Hippocampal formation (tissue), 2 donors: ENCODE measurements at places on chromosomes 3 and 15.
A peak's percentile ranks its signal among the peaks of the same experiment; 100 is the strongest.

- DNase-seq = no peak
Observed at GRCh38 chr3:165336786-165337185, 140.6 kb upstream of the SLITRK3 start.

DNA sequence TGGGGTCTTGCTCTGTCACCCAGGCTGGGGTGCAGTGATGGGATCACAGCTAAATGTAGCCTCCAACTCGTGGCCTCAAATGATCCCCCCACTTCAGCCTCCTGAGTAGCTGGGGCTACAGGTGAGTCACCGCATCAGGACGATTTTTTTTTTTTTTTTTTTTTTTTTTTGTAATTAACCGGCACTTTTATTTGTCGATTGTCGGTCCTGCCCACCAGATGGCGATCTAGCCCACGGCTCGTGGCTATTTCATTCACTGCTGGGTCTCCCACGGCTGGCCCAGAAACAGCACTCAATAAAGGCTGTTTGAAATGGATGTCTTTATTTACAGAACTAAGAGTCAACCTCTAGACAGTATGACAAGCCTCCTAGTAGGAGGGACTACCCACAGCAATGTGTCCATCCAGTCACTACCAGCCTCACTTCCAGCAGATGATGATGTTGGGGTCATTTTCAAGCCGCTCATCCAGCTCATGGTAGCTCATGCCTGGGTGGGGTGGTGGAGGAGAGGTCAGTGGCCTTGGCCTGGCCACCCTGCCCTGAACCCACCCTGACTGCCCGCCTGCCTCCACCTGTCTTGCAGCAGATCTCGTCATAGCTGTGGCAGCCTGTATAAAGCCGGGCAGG lies 1.8 kb upstream of the ZMYND10 start:
- DNase-seq = peak; percentile 51

- no peak for DNase-seq
Observed at GRCh38 chr3:63842127-63842526, 21.5 kb downstream of the THOC7 start.

- DNase-seq = no peak
Observed at GRCh38 chr15:92620991-92621390, 34.6 kb downstream of the FAM174B start.

DNA sequence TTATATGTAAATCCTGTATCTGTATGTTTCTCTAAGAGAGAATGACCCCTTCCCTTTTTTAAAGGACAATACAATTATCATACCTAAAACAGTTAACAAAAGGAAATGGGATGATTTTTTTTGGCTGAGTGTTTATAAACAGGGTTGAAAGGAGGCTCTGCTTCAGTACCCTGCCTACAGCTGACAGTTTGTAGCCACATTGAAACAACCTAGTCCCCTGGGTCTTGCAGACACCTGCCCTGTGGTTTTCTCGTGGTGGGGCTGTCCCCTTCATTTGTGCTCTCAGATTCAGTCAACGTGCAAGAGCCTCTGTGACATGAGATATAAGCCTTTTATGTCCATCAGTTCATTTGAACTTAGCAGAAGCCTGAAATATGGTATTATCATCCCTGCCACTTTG lies 2.3 kb upstream of the HMCES start:
- DNase-seq = no peak

DNA sequence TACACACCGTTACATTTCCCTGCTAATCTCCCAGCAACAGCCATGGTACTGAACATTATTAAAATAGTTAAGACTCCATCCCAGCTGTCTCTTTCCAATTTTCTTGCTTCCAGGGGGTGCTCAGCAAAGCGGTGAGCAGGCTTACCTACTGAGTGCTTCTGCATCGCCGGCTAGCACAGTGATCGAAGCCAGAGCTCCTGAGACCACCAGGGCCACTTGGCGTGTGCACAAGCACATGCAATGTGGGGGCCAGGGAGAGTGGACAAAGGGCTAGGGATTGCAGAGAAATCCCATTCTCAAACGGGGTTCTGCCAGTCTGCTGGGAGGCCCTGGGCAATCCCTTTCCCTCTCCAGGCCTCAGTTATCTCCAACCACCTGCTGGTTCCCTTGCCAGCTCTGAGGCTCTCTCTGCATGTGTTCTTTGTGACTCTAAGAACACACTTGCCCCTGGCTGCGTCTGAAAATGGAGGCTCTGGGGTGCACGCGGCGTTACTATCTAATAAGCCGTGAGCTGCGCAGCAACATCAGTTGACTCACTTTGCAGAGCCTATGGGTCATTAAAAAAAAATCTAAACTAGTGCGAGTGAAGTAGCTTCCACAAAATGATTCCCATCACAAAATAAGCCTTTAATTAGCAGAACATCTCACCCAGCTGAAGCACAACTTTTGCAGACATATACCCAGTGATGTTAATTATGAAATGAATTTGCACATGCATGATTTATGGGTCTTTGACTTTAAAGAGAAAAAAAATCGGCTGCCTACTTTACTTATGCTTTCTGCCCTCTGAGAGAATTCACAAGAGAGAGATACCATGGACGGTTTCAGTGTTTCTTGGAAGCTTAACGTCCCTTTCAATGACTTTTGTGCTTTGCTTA lies 271.5 kb downstream of the TLE3 start:
- no peak for DNase-seq

DNA sequence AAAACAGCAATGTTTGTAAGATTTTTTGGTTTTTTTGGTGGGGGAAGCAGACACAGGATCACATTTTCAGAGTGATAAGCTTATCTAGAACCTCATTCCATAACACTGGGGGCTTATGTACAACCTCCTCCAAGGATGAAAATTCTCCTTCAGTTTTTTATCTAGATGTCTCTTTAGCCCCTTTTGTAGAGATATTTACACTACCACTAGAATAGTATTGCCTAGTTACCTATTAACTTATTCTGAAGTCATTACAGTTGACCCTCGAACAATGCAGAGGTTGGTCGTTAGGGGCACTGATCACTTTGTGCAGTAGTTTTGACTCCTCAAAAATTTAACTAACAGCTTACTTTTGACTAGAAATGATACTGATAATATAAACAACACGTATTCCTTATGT lies 32.8 kb downstream of the IFT57 start:
- DNase-seq = no peak

GRCh38 chr3:150589759-150590158 lies 13.4 kb upstream of the SELENOT start:
- no peak for DNase-seq

DNA sequence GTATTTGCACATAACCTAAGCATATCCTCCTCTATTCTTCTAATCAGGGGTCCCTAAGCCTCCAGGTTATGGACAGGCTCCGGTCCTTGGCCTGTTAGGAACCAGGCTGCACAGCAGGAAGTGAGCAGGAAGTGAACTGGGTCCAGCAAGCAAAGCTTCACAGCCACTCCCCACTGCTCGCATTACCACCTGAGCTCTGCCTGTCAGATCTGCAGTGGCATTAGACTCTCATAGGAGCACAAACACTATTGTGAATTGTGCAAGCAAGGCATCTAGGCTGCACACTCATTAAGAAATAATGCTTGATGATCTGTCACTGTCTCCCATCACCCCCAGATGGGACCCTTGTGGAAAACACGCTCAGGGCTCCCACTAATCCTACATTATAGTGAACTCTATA lies 9.8 kb downstream of the MSL2 start:
- no peak for DNase-seq

GRCh38 chr3:25324954-25325655 lies 103.0 kb upstream of the RARB start:
- no peak for DNase-seq

DNA sequence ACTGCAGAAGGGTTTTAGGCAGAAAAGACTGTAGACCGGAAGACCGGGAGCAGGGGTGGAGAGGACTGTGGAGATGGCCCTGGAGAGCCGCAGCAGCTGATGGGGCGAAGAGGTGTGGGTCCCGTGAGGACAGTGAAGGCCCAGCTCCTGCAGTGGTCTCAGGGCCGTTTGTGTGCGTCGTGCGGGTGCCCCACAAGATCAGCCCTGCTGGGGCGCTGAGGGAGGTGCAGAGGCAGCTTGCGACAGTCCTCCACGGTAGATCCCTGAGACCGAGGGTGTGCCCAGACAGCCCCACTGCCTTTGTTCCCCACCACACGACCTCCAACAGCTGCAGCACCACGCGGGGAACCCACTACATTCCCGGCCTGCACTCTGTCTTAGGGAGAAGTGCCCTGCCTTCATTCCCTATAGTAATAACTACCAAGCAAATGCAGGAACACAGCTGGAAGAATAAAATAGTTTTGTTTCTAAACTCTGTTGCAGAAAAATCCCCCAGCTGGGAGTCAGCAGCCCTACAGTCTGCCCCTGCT lies 19.0 kb upstream of the CRABP1 start:
- no peak for DNase-seq
